GM23338 (cell line): ENCODE measurements at places on chromosomes 11 and 22.

DNA sequence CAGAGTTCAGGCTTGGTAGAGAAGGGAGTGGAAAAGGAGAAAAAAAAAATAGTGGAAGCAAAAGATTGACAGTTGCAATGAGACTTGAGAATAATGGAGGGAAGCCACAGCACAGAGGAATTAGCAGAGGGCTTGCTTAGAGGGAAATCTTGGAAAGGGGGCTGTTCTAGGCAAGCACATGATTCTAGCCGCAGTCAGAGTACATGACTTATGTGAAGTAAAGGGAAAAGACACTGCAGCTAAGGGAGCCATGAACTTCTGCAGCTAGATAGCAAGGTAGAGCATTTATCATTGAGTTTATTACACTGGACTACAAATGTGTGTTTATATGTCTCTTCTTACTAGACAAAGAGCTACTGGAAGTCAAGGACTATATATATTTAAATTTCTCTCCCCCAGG is 144.0 kb upstream of the OPCML start:
- no peak for DNase-seq

DNA sequence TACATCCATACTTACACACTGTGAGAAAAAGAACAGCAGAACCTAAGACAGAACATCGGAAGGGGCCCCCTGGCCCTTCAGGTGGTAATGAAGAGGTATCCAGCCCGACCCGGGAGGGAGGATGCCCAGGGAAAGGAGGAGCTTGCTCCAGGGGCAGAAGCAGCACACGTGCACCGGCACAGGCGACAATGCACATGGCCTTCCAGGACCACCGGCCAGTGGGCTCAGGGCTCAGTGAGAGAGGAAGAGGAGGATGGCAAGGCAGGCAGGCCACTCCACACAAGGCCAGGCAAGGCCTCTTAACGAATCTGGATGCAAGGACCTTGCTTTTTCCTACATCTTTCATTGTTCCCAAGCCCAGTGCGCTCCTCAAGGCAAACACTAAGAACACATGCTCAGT is 52.6 kb downstream of the MICAL3 start:
- no peak for DNase-seq

- no peak for DNase-seq
These were observed 53.1 kb upstream of the B3GAT1 start for GRCh38 chr11:134464981-134465730.

DNA sequence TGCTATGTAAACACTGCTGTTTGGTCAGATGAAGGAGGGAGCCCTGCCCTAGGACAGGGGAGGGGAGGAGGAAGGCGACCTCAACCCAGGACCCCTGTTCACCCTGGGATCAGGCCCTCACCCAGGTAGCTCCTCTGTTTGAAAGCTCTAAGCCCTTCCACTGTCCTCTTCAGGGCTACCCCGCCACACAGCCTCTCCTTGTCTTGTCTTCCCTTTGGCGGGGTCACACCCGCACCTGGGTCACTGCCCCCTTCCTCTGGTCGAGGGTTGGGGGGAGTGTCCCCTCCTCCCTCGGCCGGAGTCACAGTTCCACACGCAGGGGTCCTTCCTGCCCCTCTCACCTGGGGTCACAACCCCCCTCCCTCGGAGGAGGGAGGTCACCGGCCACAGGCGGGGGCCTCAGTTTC is 463 bp upstream of the PTPMT1 start:
- no peak for DNase-seq

DNA sequence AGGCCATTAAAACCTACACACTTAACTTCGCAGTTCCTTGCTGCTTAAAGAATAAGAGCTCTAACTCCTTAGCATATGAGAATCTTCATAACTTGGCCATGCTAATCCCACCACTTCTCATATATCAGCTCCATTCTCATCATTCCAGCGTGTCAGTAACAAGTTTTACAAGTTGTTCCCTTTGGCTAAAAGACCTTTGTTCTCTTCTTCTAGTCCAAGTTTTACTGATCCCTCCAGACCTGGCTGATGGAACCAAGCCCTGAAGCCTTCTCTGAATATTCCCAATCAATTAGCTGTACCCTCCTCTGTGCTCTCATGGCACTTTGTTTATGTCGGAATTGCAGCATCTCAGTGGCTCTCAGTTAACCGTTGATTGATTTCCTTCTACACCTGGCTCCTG is 35.8 kb downstream of the GAB2 start:
- DNase-seq: no peak

DNA sequence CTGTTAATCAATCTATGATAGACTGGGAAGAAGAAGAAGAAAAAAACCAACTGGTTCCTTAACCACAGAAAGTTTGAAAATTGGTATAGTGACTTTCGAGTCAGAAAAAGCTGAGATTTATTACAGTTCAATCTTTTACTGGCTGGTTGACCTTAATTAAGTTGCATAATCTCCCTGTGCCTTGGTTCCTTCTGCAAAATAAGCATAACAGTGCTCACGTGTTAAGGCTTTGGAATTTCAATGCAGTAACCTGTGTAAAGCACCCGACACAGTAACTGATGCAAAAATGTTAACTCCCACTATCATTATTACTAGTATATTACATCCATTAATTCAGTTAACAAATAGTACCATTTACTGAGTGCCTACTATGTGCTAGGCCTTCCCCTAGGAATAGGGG is 22.6 kb upstream of the E2F8 start:
- DNase-seq: no peak

DNA sequence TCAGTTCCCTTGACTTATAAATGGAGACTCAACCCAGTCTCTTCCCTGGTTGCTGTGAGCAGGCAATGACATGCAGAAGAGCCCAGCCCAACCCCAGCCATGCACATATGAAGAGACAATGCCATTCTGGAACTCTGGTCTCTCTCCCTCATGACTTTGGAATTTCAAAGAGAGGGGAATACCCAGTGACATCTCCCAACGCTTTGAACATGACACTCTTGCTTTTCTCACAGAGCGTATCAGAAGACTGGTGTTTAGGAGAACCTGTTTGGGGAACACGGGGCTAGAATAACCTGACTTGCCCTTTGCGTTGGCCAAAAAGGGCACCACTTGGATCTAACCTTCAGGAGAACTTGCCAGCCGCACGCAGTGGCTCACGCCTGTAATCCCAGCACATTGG is 12.9 kb downstream of the RANGAP1 start:
- DNase-seq: no peak
